Activated naive CD4-positive, alpha-beta T cell treated with anti-CD3 and anti-CD28 coated beads for 36 hours (primary cell): ENCODE measurements at places on chromosomes 12 and 14.

DNA sequence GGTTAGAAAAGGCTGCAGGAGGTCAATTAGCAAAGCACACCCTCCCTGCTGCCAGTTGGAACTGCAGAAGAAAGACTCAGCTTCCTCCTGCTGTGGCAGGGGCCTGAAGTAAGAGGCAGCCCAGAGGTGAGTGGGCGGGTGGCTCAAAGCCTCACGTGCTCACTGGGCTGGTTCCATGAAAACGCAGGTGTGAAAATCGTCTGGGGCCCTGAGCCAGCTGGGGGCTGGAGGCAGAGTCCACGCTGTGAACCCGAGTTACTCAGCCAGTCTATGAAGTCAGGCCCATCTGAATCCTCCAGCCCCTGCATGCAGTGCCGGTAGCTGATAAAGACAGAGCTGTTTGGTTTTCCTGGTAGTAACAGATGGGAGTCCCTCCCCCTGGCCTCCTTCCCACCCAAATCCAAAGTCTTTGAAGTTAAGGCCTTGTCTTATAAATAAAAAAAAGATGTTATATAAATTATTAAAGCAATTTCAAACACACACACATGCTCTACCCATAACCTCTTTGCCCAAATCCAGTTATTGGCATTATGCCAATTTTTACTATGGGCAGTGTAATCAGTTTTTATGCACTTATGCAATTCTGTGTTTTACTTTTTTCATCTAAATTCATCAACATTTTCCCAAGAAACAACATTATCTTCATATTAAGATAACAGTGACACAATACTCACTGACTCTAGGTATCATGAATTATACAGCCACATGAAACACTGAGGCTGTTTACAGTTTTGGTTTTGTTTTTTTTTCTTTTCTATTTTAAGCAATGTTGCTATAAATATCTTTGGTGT, 57.9 kb upstream of the PNMA1 start:
- peak; percentile 92 for DNase-seq

- DNase-seq = no peak
Observed at GRCh38 chr12:119320678-119321077, 13.9 kb upstream of the CCDC60 start.

DNA sequence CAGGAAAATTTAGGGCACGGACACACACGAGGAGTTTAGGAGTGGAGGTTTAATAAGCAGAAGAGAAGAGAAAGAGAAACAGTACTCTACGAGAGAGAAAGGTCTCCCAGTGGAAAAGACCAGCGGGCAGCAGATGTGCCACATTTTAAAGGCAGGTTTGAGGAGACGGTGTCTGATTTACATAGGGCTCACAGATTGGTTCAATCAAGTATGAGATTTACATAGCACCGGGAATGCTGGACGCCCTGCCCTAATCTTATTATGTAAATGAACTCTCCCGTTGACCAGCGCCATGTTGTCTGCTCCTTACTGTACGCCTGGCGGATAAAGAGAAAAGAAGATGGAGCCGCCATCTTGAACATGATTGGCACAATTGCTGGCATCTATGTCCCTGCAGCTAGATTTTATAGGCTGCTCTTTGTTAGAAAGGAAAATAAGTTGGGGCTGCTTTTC, 17.9 kb downstream of the NFKBIA start:
- no peak for DNase-seq

- no peak for DNase-seq
Observed at GRCh38 chr14:103377522-103378037, 7.6 kb upstream of the MARK3 start.

DNA sequence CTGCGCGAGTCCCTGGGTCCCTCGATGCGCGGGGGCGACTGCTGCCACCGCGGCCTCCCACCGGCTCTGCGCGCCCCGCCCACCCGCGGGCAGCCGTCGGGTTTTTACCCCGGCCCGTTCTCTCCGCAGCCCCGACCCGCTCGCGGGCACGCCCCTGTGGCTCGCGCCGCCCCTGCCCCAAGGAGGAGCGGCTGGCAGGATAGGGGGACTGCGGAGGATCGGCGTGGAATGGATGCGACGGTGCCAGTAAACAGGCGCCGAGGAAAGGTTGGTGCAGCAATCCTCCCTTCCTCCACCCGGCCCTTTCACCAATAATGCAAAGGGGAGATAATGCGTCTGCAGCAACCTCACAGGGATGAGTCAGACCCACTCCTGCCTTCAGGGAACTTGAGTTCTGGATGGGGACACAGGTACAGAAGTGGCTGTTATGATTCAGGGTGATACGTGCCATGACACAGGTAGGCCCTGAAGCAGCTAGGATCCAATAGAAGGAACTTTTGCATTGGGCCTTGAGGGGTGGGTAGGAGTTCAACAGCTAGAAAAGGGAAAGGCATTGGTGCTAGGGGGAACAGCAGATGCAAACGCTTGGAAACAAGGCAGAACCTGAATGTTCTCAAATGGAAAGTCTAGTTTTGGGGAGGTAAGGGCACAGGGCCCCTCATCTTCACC, 554 bp upstream of the DEGS2 start:
- no peak for DNase-seq

- no peak for DNase-seq
Observed at GRCh38 chr12:5623411-5623810, 191.5 kb downstream of the NTF3 start.

- no peak for DNase-seq
Observed at GRCh38 chr12:23662966-23663365, 286.5 kb downstream of the SOX5 start.

DNA sequence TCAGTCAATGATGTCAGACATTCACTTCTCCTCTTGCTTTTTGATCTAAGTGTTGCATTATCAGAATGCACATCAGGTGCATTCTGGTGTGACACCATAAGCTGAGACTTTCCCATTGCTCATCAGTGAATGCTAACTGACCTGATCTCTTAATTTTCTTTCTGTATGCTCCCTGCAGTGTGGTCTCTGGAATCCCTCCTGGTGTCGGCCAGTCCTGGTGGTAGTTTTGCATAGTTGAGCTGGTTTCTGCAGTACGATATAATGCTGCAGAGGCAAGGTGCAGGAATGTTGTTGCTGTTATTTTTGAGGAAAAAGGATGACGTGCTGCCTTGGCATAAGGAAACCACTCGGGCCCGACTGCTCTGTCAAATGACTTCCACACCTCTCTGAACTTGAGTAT, 11.0 kb upstream of the SRP54 start:
- DNase-seq = no peak

GRCh38 chr14:84401631-84402030, 1128.3 kb upstream of the FLRT2 start:
- no peak for DNase-seq

GRCh38 chr12:108839018-108839889, 18.1 kb downstream of the SSH1 start:
- no peak for DNase-seq

DNA sequence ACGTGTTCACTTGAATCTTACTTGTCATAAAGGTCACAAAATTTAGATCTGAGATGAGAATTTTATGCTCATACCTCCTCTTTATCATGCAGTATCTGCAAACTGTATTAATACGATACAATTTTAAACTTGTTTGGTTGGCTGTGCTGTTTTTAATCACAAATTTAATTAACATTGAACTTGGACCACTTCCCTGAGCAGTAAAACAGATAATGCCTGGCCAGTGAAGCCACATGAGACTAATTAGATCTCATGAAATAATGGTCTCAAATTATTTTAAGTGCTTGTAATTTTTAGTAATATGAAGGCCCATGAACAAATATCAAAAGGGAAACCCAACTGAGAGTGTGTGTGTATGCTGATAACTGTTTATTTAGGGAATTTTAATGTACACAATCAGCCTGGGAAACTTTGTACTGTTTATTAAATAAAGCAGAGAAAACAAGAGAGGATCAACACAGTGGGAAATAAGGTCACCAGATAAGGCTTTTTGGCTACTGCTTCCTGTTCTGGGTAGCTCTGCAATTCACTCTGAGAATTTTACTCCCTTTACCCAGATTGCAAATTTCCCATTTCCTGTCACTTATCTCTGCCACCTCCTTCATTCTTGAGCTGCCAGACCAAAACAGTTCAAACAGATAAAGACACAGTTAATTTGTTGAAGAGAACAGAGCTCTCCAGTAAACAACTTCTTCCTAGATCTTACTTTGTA, 61.6 kb upstream of the GNPNAT1 start:
- no peak for DNase-seq

- peak; percentile 64 for DNase-seq
Observed at GRCh38 chr12:120640861-120641833, 721 bp downstream of the CABP1 start.

DNA sequence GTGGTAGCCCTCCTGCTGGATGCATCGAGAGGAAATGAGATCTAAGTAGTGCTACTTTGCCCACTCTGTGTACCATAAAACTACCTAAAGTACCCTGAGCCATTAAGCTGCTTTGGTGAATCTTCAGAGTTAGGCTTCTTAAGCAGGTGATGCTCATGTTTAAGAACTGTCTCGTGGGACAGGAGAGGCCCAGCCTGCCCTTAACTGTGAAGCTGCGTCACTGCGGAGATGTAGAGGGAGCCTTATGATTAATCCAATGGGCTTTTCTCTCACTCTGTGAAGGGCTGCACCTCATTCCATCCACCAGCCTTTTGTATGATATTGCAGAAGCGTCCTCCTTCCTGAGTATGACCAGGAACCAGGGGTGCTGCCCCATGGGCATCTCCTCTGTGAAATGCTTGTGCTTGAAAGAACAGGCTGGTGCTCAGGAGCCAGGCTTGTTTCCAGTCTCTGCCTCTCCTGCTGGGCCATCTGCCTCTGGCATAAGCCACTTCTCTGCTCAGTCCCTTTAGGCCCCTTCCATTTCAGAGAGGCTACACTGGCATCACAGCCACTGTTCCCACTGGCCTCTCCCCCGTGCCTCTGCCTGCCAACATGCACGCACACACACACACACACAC, 6.8 kb upstream of the CCDC177 start:
- DNase-seq = no peak

GRCh38 chr14:101731187-101732080, 30.1 kb upstream of the PPP2R5C start:
- DNase-seq = peak; percentile 96

- DNase-seq = no peak
Observed at GRCh38 chr12:57151741-57152630, 4.6 kb upstream of the LRP1-AS start.

- no peak for DNase-seq
Observed at GRCh38 chr12:62805517-62805916, 129.4 kb downstream of the PPM1H start.

DNA sequence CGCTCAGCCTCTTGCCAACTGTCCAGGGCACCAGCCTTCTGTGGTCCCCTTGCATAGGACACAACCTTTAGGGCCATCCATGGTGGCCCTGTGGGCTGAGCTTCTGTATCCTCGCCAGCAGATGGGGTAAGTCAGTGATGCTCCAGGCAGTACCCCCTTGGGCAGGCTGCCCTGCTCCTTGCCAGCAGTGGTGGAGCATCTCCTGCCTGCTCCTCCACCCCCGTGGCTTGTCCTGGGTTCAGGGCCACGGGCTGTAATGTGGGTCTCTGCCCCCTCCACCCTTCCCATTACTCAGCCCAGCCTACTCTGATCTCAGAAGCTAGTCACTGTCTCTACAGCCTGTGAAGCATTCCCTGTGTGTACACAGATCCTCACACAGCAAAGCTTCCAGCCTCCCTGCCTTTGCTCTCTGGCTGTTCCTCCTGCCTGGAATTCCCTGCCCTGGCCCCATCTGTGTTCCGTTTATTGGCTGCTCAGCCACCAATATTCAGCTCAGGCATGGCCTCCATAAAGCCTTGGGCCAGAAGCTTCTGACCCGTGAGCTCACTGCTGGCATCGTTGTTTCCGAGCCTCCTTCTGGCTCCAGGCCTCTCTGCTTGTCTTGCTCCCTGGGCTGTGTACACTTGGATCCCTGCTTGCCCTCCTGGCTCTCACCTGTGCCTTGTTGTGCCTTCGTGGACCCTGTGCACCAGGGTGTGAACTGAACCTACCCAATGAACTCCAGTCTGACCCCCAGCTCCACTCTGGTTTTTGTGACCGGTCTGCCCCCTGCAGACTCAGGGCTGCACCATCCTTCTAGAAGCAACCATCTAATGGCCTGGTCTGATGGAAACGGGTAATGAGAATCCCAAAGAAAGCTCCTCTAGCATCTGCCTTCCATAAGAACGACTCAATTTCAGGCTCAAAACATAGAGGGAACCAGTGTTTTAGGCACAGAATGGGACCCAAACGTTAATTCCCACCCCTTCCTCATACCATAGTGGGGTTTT, 177.0 kb upstream of the PRMT8 start:
- peak; percentile 24 for DNase-seq

DNA sequence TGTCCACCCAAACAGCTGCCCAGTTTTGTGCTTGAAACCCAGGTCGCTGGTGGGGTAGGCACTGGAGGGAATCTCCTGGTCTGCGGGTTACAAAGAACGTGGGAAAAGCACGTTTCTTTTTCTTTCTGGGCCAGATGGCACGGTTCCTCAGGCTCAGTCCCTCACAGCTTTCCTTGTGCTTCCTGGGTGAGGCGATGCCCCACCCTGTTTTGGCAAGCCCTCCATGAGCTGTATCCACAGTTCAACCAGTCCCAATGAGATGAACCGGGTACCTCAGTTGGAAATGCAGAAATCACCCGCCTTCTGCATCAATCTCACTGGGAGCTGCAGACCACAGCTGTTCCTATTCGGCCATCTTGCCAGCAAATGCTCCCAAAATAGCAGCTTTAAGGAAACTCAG, 51.4 kb upstream of the TMTC2 start:
- no peak for DNase-seq

GRCh38 chr12:120167529-120168095, 26.9 kb downstream of the GCN1 start:
- no peak for DNase-seq

DNA sequence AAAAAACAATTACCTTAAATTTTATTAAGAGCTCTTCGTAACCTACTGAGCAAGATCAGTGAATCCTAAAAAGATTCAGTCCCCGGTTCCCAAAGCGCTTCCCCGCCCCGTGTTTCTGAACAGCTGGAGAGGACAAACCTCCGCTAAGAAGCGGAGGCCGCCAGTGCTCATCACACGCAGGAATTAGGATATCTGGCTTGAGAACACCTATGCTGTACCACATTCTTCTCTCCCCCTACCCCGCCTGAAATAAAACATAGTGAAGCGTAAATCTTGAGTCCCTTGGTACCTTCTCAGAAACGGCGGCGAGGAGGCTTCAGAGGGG, 774 bp upstream of the WDR20 start:
- DNase-seq = no peak

DNA sequence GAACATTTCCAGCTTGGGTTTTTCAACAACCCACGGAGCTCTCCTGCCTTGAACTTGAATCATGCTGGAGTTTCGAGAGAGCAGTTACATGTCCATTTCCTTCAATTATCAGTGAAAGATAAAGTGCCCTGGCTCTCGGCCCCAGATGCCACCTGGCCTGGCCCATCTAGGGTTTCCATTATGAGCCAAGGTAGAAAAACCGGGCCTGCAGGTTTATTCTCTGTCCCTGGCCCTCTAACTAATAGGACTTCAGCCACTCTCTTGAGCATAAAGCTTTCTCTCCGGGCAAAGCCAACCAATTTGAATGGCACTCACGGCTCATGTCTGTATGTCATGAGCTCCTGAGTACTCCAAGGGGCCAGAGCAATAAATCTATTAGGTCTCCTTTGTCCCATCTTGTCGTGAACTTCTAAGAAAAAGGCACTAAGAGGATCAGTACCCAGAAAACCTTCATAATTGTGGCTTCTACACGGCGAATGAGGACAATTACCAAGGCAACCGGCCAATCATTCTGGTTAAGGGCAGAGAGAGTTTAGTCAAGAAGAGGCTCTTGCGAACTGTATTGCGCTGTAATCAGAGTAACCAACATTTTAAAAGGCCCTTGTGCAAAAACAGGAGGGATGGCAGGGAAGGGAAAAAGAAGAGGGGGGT, 392.3 kb downstream of the MED13L start:
- DNase-seq = no peak

GRCh38 chr12:57367121-57367520, 63.7 kb downstream of the R3HDM2 start:
- no peak for DNase-seq

GRCh38 chr12:58880639-58881038, 39.7 kb downstream of the LRIG3 start:
- no peak for DNase-seq
